ENCODE measurements at places on chromosomes 1 and 21.
A peak's percentile ranks its signal among the peaks of the same experiment; 100 is the strongest.

DNA sequence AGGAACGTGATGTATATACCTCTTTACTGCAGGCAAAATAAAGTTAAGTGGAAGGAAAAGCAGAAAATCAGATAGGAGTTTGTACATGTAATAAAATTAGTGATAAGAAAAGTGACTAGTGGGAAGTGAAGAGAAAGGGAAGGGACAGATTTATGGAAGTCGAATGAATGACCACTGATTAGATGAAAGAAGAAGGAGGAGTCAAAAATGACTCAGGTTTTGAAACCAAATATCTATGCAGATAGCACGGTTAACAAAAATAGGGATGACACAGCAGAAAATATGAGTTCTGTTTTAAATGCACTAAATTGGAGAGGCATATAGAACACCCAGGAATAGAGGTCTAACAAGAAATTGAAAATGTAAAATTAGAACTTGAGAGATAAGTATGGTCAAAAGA, 128.0 kb downstream of the HMCN1 start:
- no peak for DNase-seq

DNA sequence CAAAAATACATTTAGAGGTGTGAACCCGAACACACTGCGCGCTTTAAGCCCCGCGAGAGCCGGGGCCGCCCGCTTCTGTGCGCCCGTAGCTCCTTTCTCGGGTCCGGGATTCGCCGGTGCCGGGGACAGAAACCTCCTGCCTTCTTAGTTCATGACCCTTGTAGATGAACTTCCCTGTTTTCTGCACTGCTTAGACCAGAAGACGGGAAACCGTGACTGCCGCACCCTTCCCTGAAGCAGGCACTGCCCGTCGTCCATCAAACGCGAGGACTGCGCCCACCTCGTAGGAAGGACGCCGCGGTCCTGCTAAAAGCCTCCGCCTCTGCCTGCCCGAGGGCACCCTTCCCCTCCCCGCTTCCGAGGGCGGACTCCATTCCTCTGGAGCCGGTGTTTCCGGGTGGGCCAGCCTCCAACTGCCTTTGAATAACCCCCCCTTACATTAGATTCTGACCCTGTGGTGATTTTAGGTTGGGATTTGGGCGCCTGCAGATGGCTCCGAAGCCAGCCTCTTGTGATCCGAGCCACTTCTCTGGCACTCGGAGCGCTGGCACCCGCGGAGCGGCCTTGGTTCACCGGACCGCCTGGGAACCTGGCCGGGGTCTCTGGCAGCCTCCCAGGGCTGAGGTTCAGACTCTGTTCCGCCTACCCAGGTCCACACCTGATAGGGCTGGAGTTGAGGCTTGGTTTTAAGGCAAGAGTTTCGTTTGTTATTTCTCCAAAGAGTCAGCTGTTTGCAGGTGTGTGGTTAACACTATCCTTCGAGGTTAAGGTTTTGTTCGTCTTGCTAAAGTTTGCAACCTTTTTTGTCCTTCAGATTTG, 1.2 kb upstream of the PTTG1IP start:
- peak; percentile 43 for DNase-seq

DNA sequence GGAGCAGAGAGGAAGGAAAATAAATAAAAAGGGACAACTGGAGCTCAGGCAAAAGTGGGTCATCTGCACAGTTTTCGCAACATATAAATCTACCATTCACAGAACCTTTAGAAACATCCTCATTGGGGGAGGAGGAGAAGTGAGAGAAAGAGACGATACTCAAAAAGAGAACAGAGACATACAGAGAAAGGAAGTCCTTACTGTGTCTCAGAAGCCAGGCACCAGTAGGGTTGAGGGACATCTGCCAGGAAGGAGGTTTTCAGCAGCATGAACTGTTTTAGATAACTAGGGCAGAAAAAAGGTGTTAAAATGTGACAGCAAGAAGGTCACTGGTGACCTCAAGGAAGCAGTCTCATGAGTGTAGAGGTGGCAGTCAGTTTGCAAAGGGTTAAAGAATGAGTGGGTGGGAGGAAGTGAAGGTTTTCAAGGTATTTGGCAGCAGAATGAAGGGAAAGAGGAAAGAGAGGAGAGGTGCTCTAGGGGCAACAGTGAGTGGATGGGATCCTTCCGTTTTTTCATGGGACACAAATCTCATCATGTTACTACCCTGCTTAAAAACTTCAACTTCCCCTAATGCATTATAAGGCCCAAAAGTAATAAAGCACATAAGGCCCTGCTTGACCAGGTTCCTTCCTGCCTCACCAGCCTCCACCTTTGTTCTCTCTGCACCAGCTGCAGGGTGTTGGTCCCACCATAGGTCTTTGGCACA, 9.5 kb downstream of the JAK1 start:
- peak; percentile 87 for DNase-seq

- DNase-seq, result peak; percentile 69
Observed at GRCh38 chr1:204453141-204453772, 41.3 kb downstream of the PIK3C2B start.

DNA sequence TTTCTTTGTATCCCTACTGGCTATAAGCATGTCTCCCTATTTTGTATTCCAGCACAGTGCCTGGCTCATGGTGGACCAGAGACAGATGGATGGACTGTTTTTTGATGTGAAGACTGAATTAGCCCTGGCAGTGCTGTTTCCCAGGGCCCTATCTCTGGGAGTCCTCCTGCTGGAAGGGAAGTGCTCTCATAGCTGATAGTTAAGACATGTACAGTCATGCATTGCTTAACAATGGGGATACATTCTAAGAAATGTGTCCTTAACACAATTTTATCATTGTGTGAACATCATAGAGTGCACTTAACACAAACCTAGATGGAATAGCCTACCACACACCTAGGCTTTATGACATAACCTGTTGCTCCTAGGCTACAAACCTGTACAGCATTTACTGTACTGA, 21.1 kb downstream of the TLCD4 start:
- DNase-seq, result no peak

- no peak for DNase-seq
Observed at GRCh38 chr1:237834461-237834860, 56.3 kb downstream of the ZP4 start.

DNA sequence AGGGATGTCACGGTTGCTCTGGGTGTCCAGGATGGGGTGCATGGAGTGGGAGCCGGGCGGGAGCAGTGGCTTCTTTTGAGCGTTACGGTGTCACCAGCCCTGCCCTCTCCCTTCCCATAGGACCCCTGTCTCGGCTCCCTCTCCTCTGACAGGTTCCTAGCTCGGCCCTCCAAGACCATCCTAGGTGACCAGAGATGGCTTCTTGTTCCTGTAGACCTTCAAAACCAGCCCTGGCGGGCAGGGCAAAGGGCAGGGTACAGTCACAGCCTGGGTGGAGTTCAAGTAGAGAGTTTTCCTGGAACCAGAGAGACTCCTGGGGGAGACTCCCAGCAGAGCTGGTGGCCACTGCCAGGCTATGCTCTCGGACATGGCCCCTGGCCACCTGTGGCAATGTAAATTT, 345.6 kb upstream of the AJAP1 start:
- no peak for DNase-seq

- no peak for DNase-seq
Observed at GRCh38 chr1:94385308-94385929, 32.8 kb upstream of the ABCD3 start.
